ENCODE measurements at places on chromosomes 7 and 10.

DNA sequence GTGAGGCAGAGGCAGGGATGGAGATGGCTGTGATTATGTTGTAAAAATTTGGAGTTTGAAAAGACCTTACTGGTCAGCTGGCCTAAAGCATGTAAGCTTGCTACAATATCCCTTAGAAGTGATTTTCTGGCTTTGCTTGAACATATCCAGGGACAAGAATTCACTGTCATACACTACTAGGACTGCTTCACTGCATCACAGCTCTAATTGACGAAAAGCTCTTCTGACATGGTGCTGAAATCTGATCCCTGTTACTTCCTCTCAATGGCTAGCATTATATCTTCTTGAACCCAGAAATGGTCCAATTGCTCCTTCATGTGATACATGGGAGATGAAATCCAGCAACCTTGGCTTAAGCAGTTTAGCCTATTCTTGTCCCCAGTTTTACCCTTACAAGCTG lies 197.7 kb upstream of the HPS1 start:
- no peak for DNase-seq

- peak; percentile 79 for DNase-seq
Measured at GRCh38 chr10:23438547-23439451, at the start of gene OTUD1. OTUD1 (plus strand) TSS chr10:23439075; CDS start chr10:23439458, 383 bp downstream.

DNA sequence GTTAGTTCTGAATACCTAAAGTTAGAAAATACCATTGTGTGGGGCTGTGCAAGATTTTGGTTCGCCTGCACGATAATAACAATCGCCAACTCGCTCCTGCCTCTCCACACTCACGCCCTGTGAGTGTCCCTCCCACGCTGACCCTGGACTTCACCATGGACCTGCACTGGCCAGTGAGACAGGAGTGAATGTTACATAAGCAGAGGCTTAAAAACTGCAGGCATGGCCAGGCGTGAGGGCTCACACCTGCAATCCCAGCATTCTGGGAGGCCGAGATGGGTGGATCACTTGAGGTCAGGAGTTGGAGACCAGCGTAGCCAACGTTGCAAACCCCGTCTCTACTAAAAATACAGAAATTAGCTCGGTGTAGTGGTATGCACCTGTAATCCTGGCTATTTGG lies 68.4 kb downstream of the TCERG1L start:
- no peak for DNase-seq

DNA sequence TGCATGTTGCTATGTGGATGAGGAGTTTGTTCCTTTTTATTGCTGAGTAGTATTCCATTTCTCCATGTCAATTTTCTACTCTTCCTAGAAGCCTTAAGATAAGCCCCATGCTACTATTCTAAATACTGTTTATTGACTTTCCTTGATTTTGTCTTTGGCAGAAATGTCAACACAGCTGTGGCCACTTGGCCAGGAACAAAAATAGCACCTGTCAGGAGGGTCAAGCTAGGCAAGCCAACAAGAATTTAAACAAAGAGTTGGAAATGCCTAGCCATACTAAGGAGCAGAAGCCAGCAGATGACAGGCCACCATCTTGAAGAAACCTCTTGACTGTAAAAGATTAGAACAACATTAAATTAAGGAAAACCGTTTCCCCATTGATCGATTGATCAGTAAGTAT lies 34.7 kb downstream of the JAZF1 start:
- no peak for DNase-seq

GRCh38 chr10:86340176-86340990 lies 26.2 kb downstream of the GRID1 start:
- no peak for DNase-seq

- DNase-seq = no peak
Measured at GRCh38 chr10:51875610-51876009, 176.2 kb upstream of the CSTF2T start.

- DNase-seq = peak; percentile 56
Measured at GRCh38 chr10:30059209-30060107, at the start of gene JCAD. JCAD (minus strand) TSS chr10:30059586; CDS start chr10:30047812, 11,774 bp downstream.

GRCh38 chr10:7374795-7375194 lies 36.0 kb downstream of the SFMBT2 start:
- DNase-seq = no peak

DNA sequence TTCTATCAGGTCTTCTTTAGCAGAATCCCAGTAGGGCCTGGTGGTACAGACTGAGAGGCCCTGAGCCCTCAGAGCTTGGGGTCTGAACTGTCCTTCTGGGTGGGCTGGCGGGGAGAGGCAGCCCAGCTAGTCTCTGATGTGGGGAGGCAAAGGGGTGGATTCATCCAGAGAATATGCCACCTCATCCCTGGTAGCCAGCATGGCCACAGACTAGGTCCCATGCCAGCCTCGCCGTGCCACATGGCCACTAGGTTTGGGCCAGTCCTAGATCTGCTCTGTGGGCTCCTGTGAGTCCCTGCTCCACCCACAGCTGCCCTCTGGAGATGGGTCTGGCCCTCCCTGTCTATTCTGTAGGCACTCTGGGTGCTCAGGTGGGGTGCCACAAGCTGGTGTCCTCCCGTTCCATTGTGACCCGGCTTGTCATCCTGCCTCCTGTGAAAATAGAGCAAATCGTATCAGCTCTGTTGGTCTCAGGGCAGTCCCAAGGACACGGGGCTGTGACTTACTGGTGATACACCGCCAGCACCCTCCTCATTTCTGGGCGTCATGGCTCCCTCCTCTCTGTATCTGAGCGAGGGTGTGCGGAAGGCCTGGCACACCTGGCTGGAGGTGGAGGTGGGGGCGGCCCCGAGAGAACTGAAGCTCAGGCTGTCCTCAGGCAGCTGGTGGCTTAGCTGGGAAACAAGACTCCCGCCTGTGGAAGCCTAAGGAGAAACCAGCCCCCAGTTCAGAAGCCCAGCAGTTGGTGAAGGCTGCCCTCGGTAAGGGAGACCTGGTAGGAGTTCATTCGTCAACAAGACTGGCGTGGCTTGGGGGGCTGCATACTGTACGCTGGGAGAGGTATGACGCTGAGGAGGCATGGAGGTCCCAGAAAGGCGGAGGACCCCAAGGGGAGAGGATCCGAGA lies 33.3 kb downstream of the UNC5B start:
- no peak for DNase-seq

GRCh38 chr7:120060281-120060680 lies 212.7 kb upstream of the KCND2 start:
- no peak for DNase-seq

- DNase-seq = no peak
Measured at GRCh38 chr7:13874783-13875182, 114.7 kb downstream of the ETV1 start.

DNA sequence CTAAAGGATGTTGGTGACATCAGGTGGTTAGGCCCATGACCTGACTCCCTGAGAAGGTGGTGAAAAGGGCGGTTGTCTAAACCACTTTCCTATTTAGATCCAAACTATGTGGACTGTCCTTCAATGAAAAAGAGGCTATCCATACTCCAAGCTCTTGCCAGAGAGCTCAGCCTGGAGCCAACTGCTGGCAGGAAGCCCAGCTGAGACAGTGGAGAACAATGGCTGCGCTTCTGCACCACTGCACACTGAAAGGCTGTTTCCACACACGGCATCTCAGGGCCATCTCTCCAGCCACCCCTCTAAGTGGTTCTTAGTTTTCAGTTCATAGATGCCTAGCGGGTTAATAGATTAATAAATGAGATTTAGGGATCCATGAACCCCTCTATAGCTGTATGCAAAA lies 488.8 kb upstream of the ZMIZ1 start:
- no peak for DNase-seq

GRCh38 chr7:140358412-140359051 lies 39.8 kb downstream of the SLC37A3 start:
- DNase-seq = no peak

DNA sequence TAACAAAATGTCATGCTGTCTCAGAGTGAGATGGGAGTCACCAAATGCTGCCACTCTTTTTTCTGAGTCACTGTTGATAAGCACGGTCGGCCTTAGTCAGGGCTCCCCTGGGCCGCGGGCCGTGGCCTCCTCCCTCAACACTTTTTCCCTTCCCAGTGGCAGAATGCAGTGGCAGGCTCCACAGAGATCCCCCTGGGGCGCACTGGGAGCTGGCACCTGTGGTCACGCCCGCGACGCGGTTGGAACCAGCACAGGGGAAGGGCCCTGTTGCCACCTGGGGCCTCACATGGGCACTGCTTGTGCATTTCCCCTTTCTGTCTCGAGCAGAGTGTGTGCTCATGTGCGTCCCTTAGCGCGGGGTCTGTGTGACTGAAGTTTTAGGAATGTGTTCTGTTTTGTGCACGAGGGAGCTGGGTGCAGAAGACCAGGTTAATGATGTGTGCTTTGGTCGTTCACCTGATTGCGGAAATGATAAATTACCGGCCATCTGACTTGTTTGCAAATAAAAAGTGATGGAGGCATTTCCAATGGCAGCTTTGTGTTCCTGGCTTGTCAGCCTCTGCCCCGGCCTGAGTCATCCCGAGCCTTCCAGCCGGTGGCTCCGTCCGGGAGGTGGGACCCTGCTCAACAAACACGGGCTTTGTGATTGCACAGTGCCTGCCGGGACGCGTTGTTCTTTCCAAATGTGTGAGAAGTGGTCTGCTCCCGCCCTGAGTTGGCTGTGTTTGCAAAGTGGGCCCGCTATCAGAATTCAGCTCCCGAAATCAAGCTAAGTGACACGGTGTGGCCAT lies 100.7 kb downstream of the NKX6-2 start:
- DNase-seq = no peak

DNA sequence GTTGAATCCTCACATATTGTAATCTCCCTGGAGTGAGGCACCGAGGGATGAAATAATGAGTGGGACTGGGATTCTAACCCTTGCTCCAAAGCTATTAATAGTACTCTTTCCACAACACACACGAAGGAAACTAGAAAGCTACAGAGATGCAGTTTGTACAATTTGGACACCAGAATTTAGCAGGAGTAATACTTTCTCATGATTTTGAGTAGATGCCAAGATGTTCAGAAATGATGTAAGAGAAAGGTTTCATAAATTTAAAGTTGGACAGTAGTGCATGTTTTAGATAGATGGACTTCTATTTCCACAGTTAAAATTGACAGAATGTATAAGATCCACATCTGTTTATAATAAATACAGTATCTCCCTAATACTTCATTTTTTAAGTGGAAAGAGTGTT lies 46.5 kb downstream of the PRR15 start:
- no peak for DNase-seq

DNA sequence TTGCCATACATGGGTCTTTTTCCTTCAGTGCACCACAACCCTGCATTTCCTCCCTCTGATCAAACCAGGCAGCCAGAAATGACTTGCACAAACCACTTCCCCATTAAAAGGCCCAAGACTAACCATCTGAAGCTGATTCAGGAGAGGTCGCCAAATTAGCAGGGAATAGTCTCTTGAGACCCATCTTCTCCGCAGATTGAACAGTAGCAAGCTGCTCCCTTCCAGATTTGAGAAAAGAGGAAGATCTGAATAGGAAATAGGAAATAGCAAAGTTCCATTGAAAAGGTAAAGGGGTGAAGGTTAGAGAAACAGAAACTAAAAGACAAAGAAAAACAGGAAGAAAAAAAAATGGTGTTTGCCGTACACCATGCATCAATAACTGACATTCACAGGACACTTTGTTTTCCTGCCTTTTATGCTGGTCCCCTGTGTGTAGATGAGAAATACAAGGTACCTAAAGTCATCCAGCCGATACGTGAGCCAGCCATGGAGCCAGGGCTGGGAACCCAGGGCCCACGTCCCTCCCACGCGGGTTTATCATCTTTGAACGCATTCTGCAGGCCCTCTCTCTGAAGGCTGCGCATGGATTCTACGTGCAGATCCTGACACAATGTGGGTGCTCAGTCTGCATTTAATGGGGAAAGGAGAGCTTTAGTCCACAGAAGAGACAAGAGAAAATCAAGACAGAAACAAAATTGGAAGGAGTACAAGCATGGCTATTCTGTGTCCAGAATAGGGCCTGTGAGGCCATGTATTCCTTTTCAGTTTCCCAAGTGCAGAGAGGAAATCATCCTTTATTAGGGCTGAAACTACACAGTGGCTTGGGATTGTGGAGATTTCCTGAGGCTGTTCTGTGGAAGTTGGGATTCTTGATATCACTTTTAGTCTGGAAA lies 268.4 kb upstream of the NPVF start:
- DNase-seq = no peak

- DNase-seq = no peak
Measured at GRCh38 chr10:97314671-97315070, 4.4 kb upstream of the FRAT1 start.

DNA sequence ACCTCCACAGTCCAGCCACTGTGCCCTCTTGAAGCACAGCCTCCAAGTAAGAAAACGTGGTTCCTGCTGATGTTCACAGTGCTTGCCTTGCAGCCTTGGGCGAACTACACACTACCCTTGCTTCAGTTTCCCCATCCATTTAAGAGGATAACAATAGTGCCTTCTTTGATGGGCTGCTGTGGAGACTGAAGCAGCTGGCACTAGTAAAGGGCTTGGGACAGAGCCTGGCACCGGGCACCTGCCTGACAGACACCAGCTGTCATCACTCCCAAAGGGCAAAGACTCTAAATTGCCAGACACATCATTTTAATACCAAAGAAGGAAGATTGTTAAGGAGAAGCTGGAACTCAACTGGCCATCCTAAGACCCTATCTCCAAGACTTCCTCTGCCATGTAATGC lies 3.1 kb upstream of the C10orf90 start:
- no peak for DNase-seq

DNA sequence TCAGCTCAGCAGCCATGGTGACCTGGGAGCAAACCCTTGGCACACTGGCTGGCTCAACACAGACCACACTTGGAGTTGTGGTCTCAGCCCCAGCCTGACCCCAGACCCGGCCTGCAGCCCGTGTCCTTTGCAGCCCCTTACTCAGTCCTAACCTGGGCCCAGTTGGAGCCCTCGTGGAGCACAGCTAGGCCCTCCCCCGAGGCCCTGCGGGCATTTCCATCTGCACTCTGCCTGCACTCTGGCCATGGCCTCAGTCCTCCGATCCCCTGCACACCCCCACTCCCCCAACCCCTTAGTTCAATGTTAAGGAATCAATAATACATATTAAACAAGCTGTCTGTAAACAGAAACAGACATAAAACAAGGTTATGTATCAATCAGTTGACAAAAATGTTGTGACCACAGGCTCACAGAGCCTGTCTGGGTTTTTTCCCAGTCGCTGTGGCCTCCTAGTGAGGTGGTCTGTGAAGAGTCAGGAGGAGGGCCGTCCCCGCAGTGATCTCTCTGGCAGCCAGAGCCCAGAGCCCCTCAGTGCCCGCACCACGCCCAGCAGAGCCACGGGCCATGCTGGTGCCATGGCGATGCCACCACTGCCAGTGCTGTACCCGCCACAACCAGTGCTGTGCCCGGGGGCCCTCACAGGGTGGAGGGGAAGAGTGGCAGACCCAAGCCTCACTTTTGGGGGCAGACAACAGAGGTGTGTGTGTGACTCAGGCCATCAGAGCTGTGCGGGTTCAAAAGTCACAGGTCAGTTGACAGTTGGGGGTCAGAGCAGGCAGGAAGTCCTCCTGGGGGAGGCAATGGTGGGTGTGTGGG lies 25.5 kb downstream of the GHRHR start:
- no peak for DNase-seq

Data from GM12891 (cell line).